ENCODE measurements at places on chromosomes 1 and 21. TPM values are rescaled to one million over a fixed set of nuclear protein-coding genes. Genes with fewer than 3 reads are reported as not detected.

C2CD2 gene
- 6.2 TPM for total RNA-seq

HCRTR1 gene
- total RNA-seq = not detected

ANKRD34A gene
- total RNA-seq = 1.5 TPM

AK4 gene
- total RNA-seq = 148 TPM

GMEB1 gene
- total RNA-seq = 6.3 TPM

CR1L gene
- not detected for total RNA-seq

GRCh38 chr21:45875881-45876280, 105.7 kb upstream of the COL6A1 start:
- DNase-seq = no peak

GRCh38 chr21:40227096-40227495, 359.9 kb downstream of the PCP4 start:
- no peak for DNase-seq

- DNase-seq = no peak
These were observed 39.6 kb downstream of the FCER1A start for GRCh38 chr1:159341736-159342135.

DNA sequence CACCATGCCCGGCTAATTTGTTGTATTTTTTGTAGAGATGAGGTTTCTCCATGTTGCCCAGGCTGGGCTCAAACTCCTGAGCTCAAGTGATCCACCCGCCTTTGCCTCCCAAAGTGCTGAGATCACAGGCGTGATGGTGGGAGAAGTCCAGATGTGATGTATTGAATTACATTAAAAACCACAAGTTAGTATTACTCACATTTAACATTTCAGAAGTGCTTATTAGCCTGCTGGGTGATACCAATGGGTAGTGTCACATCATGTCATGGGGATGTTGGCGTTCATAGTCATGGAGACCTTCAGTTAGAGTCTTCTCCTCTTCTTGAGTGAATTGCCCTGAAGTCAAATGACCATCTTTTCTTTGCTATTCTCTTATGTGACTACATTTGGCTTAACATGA, 63.6 kb upstream of the VAMP3 start:
- no peak for DNase-seq

Data from heart right ventricle (tissue), 16 donors.